A549 (cell line): ENCODE measurements at places on chromosomes 6 and 20. TPM values are rescaled to one million over a fixed set of nuclear protein-coding genes. Genes with fewer than 3 reads are reported as not detected.

DNA sequence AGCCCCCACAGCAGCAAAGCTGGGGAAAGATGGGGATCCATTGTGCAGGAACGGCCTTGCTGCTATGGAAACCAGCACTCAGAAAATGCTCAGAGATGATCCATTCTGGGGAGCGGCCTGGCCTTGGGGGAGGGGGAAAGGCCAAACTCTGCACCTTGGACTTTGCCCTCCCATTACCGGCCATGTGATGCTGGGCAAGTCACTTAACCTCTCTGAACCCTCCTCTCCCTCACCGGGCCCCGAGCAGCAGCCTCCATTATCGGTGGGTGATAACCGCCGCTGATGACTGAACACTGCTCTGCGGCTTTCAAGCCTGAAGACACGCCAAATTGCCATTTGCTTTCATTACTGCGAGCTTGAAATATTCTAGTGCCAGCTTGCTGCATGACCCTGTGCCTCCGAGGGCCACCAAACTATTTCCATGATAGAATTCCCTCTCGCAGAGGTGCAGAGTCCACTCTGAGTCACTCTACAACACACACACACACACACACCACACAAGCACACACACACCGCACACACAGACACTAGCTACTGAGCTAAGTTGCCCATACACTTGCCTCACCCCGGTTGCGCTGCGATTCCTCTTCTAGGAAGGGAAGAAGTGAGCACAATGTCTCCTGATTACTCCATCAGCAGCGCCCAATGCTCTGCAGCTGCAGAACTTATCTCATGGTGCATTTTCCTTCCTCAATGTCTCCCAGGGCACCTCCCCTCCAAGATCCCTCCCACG is 20.6 kb upstream of the SIRPA start:
- DNase-seq = no peak

GRCh38 chr6:11824986-11825385 is 46.4 kb upstream of the ADTRP start:
- no peak for DNase-seq

DNA sequence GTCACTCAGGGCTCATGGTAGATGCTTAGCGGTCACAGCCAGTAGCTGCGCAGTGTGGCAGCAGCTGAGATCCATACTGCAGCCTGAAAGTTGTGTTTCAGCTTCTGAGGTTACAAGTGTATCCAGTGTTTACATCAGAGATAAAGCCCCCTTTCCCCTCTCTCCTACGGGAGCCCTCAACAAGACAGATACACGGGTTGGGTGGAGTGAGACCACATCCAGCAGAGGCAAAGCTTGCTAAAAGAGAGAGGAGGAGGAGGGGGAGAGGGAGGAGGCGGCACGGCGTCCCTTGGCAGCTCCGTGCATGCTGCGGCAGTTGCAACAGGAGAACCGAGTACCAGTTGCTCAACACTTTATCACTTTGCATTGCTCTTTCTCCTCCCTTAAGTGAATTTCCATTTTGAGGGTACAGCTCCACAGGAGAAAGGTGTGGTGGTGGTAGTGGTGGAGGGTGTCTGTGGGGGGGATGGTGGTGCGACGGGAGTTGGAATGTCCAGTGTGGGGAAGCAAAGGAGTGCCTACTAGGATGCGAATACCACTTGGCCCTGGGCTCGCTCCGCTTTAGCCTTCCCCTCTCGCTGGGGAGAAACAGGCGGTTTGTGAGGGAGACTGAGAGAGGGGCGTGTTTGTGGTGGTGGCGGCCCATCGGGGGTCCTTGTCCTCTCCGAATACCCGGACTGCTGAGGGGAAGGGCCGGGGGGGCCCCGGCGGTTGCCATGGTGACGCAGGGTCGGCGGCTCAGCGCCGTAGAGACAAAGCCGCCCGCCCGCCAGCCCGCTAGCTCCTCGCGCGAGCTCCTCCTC is 405 bp upstream of the RNF182 start:
- DNase-seq = peak; percentile 17

Gene PHF10
- 21.9 to 23.3 TPM (median 22.6 TPM) in 3 replicates for polyA plus RNA-seq

DNA sequence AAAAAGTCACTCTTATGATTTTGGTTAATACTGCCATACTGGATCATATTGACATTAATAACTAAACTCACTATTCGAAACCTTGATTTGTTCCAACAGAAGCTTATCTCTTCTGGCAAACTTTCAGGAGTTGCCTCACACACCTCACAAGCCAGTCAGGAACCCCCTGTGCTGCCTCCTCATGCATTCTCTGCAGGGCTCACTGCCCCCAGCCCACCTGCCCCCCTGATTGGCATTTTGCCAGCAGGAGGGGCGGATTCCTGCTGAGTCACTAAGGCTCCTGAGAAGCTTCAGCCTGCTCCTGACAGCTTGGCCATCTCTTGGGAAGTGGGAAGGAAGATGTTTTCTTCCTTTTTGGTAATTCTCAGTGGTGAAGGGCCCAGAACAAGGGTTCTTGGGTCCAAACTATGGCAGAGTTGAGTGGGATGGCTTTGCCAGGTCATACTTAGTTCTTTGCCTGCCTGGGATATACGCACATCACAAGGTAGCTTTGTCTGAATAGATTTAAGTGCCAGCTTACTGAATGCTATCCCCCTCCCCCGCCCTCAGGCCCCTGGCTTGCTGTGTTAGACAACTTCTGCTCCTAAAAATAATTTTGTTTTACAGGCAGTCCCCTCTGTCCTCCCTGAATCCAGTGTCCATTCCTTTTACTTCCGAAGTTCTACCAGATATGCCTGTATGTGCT is 31.4 kb downstream of the SLC35F1 start:
- no peak for DNase-seq

DNA sequence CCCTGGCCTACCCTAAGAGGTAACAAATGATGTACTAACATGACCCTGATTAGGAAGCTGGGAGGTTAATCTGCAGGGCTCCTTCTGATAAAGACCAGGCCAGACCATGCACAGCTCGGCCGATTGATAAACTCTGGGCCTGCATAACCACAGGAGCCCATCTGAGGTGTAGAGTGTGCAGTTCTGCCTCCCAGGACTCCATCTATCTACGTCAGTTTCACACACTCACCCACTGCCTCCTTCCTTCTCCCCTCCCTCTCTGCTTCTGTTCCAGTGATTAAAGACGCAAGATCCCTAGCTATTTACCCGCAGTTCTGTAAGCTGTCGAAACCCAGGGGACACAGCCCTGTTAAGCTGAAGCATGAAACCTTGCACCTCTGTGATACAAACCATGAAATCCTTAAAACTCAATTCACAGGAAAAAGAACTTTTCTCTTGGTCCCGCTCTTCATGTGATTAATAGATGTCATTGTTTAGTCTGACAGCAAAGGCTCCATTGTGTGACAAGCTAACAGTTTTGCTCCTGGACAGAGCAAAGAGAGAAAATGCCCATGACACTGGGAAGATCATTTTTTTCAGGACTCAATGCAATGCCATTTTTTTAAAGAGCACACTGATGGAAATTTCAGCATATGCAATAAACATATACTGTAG is 470.6 kb downstream of the MAFB start:
- DNase-seq = no peak

Gene LPIN3
- polyA plus RNA-seq = 11.7 to 16.3 TPM (median 14.4 TPM) in 3 replicates
